ENCODE measurements at places on chromosomes 7 and 10. TPM values are rescaled to one million over a fixed set of nuclear protein-coding genes. Genes with fewer than 3 reads are reported as not detected.

ADAP1 gene
- 5.8 TPM for total RNA-seq

KIAA1549 gene
- total RNA-seq: 12.2 TPM

RAB19 gene
- not detected for total RNA-seq

SORCS1 gene
- 0.13 TPM for total RNA-seq

CCL24 gene
- total RNA-seq: not detected

- DNase-seq: peak; percentile 82
Measured at GRCh38 chr10:13439313-13440184, 89.3 kb downstream of the BEND7 start.

GRCh38 chr10:104316321-104317099 lies 21.8 kb downstream of the ITPRIP start:
- no peak for DNase-seq

- DNase-seq: no peak
Measured at GRCh38 chr10:4046030-4046429, 261.0 kb upstream of the KLF6 start.

DNA sequence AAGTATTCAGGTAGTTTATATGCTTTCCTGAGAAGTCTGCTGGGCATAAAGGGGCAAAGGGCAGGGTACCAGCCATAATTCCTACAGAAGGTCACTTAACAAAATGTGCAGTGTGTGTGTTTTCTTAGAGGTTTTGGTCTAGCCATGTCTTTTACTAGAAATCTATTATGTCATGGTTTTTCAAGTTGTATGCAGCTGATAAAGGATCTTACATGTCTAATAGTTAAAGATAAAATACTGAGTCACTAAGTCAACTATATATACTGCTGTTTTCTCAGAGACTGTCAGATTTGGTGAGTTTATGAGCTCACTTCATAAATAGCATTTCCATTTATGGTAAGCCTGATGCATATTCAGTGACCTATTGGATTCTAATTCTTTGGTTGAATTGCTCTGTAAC lies 7.7 kb downstream of the CASP2 start:
- DNase-seq: no peak

GRCh38 chr7:44280993-44281721 lies 44.2 kb downstream of the CAMK2B start:
- DNase-seq: peak; percentile 83

DNA sequence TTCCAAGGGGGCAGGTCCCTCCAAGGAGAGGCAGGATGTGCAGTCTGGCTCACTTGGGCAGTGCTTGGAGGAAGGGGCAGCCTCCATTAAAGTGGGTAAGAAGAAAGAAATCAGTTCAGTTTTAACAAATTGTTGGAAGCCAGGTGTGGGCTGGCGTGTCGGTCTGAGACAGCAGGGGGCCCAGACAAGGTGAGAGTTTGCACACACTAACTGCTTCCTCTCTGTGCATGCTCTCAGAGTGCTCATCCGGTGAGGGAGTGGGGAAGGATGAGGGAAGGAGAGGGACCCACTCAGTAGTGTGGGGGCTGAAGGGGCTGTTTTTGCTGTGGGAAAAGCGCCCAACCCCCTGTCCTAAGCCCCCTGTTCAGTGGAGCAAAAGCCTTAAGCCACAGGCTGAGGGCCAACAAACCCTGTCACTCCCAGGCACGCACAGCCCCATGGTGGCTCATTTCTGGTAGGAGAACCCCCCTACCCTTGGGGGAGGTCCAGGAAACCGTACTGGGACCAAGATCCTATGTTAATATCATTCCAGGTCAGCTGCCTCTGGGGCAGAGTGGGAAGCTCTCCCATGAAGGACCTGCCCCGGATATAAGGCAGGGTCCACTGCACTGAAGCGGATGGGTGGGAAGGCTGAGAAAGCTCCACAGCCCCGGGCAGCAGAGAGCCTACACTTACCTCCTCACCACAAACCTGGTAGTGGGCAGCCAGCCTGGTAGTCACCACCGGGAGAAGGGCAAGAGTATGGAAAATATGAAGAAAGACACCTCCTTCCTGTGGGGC lies 5.1 kb upstream of the PCBD1 start:
- no peak for DNase-seq

- DNase-seq: no peak
Measured at GRCh38 chr10:21532694-21533466, 1.2 kb upstream of the MLLT10 start.

DNA sequence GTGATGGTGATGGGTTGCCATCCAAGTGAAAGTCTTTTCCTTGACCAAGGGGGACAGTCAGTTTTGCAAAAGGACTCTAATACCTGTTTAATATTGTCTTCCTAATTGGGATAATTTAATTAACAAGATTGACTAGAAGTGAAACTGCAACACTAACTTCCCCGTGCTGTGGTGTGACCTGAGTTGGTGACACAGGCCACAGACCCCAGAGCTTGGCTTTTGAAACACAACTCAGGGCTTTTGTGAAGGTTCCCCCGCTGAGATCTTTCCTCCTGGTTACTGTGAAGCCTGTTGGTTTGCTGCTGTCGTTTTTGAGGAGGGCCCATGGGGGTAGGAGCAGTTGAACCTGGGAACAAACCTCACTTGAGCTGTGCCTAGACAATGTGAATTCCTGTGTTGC lies 6.9 kb downstream of the PPIF start:
- DNase-seq: no peak

DNA sequence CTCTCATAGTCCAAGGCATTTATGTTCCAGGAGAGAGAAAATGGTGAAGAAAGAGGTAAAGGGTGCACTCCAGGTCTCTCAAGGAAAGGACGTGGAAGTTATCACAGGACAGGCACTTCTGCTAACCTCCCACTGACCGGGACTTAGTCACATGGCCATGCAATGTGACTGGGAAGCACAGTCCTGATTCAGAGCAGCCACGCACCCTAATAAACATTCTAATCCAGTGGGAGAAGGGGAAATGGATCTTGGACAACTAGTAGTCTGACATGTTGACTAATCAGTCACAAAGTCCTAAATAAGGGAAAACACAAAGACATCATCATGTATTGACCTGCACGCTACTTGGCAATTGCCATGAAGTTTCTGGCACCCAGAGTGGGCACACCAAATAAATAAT lies 417.5 kb upstream of the ZMIZ1 start:
- peak; percentile 15 for DNase-seq

DNA sequence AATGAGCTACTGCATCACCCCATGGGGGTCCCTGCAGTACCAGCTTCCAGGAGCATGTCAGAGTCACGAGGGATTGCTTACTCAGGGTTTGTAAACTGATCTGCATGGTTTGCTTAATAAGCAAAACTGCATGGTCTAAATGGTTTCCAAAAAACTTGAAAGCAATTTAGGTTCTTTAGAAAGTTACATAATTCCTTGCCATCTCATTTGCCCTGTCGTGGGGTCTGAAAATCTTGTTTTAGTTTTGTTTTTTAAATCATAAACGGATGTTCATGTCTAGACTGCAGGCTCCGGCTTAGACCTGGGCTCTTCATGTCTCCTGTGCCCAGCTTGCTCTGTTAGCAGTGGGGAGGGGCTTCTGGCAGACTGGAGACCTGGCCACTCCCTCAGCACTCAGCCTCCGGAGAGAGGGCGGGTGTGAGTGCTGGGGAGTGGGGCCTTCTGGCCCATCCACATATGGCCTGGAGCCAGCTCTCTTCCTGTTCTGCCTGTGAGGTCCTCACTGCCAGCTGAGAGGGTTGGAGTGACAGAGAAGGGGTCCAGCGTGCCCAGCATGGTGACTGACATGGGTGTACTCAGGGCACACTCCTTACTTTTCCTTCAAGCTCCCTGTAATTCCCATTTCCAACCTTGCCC lies 17.5 kb downstream of the PRF1 start:
- DNase-seq: no peak

DNA sequence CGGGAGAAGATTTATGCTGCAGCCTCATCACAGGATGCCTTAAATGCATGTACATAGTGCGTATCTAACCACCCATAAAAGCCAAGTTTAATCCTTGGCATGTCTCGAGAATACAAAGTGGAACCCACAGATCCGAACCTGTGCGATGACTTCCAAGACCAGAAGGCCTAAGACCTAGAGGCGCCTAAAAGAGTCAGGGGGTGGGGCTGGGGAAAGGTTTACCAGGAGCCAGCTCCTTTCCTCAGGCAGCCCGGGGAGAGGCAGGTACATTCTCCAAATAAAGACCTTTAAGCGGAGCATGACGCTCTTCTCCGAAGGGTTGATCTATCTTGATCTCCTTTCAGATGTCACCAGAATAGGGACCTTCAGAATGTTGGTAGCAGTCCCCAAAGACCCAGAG lies 9.7 kb downstream of the SP8 start:
- no peak for DNase-seq

DNA sequence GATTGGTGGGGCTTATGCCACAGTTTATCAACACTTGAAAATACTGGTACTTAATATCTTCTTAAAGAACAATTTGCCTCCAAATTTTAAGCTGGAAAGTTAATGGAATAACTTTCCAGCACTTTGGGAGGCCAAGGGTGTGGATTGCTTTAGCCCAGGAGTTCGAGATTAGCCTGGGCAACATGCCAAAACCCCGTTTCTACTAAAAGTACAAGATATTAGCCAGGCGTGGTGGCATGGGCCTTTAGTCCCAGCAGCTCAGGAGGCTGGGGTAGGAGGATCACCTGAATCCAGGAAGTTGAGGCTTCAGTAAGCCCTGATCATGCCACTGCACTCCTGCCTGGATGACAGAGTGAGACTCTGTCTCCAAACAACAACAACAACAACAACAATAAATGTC lies 56.0 kb downstream of the PRF1 start:
- DNase-seq: no peak

GRCh38 chr7:117259615-117260014 lies 63.2 kb downstream of the WNT2 start:
- DNase-seq: no peak

GRCh38 chr10:21170216-21170615 lies 273.1 kb upstream of the NEBL start:
- no peak for DNase-seq

GRCh38 chr10:42650374-42650773 lies 12.0 kb upstream of the ZNF33B start:
- DNase-seq: no peak

DNA sequence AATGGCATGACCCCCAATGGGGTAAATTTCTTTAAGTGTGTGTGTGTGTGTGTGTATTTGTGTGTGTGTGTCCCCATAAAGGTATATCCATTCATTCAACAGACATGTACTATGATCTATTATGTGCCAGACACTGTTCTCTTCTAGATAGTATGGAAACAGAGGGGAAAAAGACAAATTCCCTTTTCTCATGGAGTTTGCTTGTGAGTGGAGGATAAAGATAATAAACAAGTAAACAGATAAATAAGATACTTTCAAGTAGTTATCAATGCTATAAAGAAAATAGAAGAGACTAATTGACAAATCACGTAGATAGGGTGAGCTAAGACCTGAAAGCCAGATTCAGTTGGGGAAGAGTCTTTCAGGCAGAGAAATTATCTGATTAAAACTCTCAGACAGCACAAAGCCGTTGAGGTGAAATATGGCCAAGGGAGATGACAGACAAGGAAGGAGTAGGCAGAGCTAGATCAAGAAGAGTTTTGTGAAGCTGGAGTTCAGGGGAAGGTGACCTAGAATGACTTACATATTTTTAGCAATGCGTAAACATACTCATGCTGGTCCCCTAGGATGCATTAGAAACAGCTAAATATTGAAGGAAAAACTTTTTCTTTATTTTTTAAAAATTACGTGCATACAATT lies 45.2 kb upstream of the DMTF1 start:
- no peak for DNase-seq

DNA sequence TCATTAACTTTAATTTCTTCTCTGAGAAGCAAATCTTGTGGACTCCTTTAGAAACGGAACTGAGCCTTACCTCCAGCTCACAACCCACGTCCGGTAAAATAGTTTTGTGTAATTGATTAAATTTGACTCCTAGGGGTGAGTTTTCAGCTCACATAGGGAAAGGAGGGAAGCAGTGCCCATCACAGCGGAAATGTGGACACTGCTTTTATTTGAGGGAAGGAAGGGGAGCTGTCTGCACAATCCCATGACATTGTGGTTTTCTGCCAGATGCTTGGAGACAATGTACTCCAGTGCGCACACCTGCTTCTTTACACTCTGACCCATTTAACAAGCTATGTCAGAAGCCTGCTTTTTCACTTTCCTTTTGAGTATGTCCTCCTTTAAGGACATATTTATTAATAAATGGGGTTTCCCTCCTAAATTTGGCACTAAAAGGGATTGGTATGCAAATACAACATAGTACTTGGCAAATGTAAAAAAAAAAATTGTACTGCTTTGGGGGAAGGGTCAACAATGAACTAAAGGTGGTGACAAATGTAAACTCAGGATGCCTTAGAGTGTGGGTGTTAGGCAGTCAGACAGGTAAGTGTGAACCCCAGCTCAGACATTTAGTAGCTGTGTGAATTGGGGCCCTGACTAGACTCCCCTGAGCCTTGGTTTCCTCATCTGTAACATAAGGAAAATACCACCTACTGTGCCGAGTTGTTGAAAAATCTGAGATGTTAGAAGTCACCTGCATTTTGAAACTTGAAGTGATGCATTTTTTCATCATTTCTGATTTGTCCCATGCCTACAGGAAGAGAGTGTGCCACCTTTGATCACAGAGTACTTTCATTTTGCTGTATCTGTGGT lies 90.2 kb upstream of the KLF6 start:
- DNase-seq: no peak

DNA sequence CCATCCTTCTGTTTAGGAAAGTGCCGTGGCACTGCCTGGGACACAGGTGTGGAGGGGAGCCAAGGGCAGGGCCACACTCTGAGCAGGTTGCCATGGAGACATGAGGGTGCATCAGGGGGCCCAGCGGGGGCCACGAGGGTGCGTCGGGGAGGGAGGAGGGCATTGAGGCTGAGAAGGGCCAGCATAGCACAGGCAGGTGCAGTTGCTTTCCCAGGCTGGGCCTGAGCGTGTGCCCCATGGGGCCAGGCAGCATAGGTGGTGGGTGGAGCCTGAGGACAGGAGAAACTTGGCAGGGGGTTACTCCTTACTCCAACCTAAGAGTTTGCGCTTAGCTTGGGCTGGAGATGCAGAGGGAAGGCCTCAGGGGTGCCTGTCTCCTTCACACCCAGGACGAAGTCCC lies 15.2 kb downstream of the YKT6 start:
- DNase-seq: no peak

- DNase-seq: no peak
Measured at GRCh38 chr7:34013421-34013820, 108.1 kb downstream of the BMPER start.

GRCh38 chr10:58807629-58808022 lies 295.0 kb downstream of the BICC1 start:
- no peak for DNase-seq

DNA sequence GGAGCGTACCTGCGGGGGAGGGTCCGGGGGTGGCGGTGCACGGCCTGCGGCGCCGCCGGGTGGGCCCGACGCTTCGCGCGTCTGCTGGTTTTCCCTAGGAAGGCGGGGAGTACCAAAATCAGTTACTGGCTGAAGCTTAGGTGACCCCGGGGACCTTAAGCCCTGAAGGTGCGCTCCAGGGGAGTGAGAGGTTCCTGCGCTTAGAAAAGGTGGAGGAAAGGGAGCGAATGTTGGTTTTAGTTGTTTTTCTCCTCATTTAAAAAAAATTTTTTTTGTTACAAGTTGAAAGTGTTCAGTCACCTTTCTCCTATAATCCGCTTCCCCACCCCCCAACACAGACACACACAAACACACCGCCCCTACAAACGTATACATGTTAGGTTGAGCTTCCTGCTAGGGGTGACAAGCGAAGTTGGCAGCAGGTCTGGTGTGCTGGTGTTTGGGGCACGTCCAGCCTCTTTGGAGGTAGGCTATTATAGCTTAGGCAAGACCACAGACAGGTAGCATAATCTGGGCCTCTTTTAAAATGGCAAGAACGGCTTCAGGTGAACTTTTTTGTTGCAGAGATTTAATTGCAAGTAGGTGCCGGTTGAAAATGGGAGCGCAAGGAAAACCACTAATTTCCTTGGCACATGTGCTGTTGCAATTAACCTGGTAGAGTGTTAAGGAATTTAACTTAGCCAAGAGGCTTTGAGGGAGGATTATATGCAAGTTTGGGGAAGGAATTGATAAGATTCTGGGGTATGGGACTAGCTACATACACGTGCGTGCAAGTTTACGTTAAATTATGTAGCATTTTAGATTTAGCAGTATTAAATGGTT lies 945 bp downstream of the ADD3 start:
- no peak for DNase-seq
